ENCODE measurements at places on chromosomes 16 and 17.

- DNase-seq, result no peak
Measured at GRCh38 chr17:31550389-31551056, 159.0 kb downstream of the RAB11FIP4 start.

GRCh38 chr17:62778990-62779681 is 29.0 kb downstream of the MARCHF10 start:
- DNase-seq, result peak; percentile 87

DNA sequence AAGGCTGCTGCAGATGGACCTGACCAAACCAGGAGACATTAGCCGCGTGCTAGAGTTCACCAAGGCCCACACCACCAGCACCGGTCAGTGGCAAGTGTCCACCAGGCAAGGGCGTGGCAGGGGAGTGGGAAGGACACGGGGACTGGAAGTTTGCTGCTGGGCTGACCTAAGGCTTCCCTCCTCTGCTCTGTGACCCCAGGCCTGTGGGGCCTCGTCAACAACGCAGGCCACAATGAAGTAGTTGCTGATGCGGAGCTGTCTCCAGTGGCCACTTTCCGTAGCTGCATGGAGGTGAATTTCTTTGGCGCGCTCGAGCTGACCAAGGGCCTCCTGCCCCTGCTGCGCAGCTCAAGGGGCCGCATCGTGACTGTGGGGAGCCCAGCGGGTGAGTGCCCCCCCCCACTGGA is 4.8 kb downstream of the HSD11B2 start:
- DNase-seq, result no peak

GRCh38 chr17:10439816-10440215 is 18.1 kb upstream of the MYH8 start:
- no peak for DNase-seq

DNA sequence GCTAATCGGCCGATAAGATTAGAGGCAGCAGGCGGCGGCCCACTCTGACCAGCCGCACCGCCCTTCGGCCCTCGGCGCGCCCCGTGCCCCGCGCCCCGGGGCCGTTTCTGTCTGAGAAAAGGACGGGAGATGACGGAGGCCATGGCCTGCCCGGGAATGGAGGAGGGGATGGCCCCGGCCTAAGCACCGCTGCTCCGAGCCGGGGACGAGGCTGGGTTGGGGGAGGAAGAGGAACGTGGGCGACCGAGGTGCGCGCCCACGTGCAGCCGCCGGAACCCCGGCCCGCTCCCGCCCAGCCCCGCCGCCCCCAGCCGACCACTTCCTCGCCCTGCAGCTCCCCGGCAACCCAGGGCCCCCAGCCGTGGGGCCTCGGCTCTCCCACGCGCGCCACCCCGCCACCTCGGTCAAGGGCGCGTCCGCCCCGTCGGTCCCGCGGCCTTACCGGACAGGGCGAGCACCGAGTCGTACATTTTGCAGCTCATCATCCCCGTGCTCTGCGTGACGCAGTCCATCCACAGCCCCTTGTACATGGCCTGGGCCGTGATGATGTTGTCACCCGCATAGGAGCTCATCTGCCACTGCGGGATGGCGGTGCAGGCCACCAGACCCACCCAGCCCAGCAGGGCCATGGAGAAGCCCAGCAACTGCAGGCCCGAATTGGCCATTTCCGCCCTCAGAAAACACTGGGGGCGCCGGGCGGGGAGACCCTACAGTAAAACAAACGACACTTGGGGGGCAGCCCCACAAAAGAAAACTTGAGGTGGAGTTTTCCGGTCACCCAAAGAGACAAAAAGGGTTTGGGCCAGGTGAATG is 693 bp downstream of the CLDN7 start:
- no peak for DNase-seq

- no peak for DNase-seq
Measured at GRCh38 chr17:67403065-67403464, 26.0 kb downstream of the PITPNC1 start.

DNA sequence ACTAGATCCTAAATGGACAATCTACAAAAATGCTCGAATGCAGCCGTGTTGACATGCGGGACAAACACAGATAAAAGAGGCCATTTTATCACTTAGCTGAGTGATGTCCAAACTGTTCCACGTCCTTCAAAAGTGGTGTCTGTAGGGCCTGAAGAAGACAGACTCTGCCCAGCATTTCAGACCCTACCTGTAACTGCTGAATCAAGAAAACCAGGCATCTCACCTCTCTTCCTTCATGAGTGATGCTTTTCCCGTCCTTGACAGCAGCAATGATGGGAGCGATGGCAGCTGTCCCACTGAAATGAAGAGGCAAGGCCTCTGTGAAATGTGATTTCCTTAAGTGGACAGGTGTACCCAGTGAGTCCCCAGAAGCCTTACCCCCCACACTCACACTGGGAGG is 12.3 kb downstream of the ELAC2 start:
- DNase-seq, result no peak

DNA sequence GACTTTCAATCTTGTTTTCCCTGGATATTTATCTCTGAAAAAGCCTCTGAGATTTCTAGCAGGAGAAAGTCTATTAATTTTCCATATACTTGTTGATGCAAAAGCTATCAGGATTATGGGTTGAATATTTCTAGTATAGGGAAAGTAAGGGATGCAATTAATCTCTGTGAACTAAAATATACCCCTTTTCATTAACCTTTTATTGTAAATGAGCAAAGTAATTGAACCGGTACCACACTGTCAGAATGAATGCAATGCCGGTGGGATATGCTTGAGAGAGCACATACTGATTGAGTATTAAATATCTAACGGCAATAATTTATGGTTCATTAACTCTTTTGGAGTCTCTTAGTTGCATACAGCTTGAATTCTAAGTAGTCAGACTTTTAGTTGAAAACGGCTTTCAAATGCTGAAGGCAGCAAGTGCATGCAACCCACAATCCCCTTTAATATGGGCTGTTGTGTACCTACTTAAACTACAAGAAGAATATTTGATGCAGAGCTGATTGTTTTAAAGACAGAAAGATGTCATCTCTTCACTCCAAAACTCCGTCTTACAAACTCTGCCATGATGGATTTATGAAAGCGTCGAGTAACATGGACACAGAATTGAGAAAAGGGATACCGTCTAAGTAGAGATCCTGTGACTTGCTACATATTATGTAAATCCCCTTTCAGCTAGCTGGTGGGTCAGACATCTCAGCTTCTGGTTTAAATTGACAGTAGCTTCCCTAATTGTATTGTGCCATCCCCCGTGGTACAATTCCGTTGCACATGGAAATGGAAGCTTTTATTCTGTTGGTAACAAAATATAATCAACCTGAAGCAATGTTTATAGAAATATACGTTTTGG is 141.3 kb upstream of the CDH8 start:
- no peak for DNase-seq

- DNase-seq, result no peak
Measured at GRCh38 chr17:57317079-57317478, 60.8 kb downstream of the MSI2 start.

GRCh38 chr16:2761472-2761871 is 9.0 kb downstream of the SRRM2 start:
- DNase-seq, result no peak

All from DMS153 (cell line).